Forelimb muscle (tissue), 1 donor: ENCODE measurements at places on chromosomes 2 and 18.
A peak's percentile ranks its signal among the peaks of the same experiment; 100 is the strongest.

DNA sequence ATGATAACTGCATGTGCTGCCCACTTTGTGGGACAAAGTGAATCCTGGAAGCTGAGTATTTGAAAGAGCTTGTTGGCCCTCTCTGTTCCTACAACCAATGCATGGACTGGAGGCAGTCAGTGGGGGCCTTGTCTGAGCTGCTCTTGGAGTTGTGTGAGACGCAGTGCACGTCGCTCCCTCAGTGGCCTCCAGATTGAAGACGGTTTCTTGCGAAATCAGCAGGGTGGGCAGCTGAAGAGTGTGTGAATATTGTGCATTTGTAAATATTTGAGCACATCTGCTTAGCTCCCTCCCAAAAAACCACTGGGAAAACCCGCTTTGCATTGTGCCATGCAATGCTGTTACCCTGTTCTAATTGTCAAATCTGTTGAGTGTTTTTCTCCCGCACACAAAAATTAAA, 782.8 kb downstream of the PLCL1 start:
- DNase-seq = no peak

DNA sequence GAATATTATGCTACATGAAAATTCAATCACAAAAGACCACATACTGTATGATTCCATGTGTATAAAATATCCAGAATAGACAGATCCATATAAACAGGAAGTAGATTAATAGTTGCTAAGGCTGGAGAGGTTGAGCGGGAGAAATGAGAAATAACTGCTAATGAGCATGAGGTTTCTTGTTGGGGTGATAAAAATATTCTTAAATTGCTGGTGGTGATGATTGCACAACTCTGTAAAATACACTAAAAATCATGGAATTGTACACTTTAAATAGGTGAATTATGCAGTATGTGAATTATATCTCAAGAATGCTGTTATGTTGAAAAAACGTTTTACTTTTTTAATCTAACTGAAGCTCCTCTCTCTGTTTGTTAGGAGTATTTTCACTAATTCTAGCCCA, 101.8 kb upstream of the CREB1 start:
- no peak for DNase-seq

- no peak for DNase-seq
These were observed 182.9 kb upstream of the TANK start for GRCh38 chr2:160977376-160977775.

DNA sequence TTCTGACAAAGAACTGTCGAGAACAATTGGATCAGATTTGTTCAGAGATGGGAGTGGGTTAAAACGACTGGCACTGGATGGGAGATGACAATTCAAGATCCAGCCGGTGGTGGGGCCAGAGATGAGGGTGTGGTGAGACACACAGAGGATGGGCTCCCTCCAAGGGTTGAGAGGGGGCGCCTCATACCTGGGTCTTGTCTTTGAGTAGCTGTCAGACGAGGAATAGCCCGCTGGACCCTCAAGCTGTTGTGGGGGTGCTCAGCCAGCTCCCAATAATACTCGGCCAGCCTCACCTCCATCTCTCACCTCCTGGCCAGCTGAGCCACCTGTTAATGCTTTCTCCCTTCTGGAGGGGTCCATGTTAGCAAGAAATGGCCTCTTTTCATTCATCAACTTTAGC, 14.0 kb downstream of the INPP5D start:
- no peak for DNase-seq

- DNase-seq = no peak
These were observed 399.1 kb upstream of the ATP5MC3 start for GRCh38 chr2:175580652-175581051.

GRCh38 chr2:65443509-65444186, 11.2 kb upstream of the SPRED2 start:
- DNase-seq = no peak

- no peak for DNase-seq
These were observed 65.7 kb upstream of the SERPINE2 start for GRCh38 chr2:224104668-224105386.

DNA sequence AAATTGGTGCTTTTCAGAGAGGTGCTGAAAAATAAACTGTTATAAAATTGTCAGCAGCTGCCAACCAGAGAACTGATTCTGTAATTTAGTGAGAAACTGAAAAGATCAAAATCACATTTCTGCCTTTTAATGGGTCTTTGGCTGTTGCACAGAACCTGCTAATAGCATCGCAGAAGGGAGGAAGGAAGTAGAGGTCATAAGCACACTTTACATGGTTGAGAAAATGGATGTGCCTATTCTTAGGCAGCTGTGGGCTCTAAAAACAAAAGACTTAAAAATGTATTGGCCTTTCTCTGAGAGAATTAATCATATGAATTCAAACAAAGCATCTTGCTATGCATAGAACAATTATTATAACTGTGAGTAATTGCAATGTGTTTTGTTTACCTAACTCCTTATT, 1186.9 kb downstream of the DSC3 start:
- DNase-seq = no peak

DNA sequence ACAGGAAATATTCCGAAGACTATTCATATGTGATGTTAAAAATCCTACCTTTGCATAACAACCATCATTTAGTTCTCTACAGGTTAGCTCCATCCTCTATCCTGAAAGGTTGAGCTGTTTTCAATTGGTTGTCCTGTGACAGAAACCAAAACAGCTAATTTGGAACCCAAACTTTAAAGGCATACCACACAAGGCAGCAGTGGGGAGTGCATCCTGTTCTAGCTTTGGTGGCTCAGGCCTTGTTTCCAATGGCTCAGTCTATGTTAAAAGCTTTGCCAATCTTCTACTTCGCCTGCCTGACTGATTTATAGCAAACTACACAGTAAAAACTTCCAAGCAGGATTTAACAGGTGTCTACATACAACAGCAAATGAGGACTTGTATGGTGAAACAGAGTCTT, 3.2 kb downstream of the CD226 start:
- DNase-seq = no peak

GRCh38 chr18:77262643-77263465, 13.2 kb downstream of the GALR1 start:
- no peak for DNase-seq

DNA sequence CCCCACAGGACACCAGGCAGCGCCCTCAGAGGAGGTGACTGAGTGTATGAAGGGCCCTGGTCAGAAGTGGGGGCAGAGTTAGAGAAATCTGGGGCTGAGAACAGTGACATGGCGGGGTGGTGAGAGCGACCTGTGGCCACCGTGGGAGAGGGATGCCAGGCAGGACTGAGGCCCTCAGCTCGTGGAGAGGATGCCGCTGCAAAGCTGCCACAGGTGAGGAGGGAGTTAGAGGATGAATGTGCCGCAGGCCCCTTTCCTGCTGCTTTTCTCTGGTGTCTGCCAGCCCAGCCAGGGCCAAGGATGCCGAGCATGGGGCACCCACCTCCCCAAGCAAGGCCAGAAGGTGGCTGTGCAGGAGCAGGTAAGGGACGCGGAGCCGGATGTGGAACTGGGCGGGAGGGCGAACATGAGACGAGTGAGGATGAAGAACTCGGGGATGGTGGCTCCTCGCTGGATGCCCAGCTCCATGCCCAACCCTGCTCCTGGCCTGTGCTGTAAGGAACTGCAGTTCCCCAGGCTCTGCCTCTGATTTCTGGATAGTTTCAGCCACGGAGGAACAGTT, 269.2 kb upstream of the HDAC4 start:
- no peak for DNase-seq

GRCh38 chr2:238948765-238949641, 101.1 kb downstream of the TWIST2 start:
- no peak for DNase-seq

GRCh38 chr2:1856475-1856874, 112.2 kb upstream of the PXDN start:
- DNase-seq = no peak

GRCh38 chr2:171598713-171599319, 76.5 kb downstream of the CYBRD1 start:
- no peak for DNase-seq

- no peak for DNase-seq
These were observed 9.0 kb upstream of the CREG2 start for GRCh38 chr2:101396316-101396717.

- no peak for DNase-seq
These were observed 248.3 kb downstream of the TTC32 start for GRCh38 chr2:19653509-19653908.

GRCh38 chr2:127404466-127405254, 13.6 kb upstream of the PROC start:
- DNase-seq = no peak

DNA sequence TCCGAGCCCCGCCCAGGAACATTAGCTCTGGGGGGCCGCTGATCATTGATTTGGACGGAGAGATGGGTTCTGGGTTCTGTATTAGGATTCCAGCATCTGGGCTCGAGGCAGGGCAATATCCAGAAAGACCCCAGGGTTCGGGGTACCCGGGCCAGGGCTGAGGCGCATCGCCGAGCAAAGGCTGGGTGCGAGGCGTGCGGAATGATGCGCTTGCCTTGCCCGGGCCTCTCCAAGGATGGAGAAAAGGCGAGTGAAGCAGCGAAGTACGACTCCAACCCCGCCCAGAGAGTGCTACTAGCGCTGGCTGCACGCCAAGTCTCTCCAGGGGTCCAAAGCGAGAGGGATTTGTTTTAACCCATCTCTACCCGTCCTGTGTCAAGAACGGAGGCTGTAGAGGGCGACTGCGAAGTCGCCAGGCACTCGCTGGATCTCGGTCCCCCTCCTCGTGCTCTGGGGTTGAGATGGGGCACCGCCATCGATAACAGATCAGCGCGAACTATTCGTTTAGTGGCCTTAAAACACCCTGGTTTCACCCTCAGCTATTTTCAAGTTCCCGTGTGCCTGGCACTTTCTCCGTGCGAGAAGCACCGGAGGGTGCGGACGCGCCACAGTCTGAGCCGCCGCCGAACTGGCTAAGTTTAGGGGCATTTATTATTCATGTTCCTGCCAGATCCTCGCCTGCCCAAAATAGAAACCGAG, 1.9 kb downstream of the ADCYAP1 start:
- no peak for DNase-seq

DNA sequence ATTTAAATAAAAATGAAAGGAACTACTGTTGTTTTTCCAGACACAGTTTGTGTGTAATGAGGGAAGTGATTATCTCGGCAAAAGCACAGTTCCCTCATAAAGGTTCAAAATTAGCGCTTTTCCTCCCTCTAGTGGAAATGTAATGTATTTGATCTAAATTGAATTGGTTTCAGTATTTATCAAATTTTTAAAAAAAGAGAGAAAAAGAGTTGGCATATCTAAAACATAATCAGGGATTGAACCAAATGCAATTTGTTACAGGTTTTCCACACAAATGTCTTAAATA, 37.5 kb downstream of the CMPK2 start:
- DNase-seq = peak; percentile 63

- DNase-seq = peak; percentile 17
These were observed 576.4 kb upstream of the PIK3C3 start for GRCh38 chr18:41378598-41378997.

GRCh38 chr2:102040229-102040628, 48.5 kb downstream of the IL1R2 start:
- no peak for DNase-seq

- no peak for DNase-seq
These were observed 796 bp downstream of the MYO1B start for GRCh38 chr2:191245869-191246531.

DNA sequence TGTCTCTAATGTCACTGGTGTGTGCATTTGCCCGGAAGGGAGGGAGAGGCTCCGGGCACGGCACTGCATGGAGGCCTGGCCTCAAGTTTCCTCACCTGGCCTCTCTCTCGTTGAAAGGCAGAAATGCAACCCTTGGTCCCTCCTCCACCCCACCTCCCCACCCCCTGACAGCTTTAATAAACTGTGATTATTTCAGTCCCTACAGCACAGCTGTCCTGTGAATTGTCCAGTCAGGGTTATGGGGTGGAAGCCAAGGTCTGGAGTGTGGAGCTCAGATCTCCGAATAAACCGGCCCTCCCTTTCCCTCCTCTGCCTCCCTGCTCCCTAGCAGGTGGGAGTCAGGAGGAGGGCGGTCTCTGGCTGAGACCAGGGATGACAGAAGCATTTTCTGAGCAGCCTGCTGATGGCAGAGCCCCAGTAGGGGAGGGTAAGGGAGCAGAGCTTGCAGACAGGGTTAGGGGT, 199.2 kb upstream of the SMAD2 start:
- peak; percentile 62 for DNase-seq

- DNase-seq = no peak
These were observed 35.2 kb downstream of the SKA1 start for GRCh38 chr18:50410008-50410407.

DNA sequence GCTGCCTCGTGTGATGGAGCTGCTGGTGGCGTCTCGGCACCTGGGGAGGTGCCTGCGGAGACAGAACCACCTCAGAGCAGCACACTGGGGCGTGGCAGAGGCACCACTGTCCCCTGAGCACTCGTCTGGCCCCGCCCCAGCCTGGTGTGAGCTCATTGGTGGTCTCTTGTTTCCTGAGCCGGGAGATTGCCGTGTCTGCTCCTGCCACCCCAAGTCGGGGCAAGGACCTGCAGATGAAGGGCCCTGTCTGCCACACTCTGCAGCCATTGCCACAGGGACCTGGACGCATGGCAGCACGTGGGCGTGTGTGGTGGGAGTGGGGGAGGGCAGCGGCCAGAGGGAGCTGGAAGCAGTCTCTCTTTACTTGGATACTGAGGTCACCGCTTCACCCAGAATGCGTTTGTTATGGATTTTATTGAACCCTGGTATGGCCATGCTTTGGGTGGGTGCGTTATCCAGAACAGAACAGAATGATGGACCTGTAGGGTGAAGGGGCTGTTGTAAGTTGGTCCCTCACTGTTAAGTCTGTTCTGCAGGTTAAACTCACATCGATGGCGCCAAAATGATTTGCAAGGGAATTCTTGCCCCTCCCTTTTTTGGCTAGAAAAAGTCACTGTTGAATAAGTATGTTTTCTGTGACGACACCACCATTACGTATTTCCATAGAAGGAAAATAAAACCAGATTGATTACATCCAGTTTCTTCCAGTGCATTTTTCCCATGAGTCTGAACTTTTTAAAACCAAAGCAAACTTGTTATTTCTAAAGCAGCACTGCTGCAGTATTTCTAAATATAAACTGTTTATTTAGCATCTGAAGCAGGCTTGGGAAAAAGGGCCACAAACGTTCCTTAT, 92.0 kb downstream of the USP40 start:
- DNase-seq = peak; percentile 67

DNA sequence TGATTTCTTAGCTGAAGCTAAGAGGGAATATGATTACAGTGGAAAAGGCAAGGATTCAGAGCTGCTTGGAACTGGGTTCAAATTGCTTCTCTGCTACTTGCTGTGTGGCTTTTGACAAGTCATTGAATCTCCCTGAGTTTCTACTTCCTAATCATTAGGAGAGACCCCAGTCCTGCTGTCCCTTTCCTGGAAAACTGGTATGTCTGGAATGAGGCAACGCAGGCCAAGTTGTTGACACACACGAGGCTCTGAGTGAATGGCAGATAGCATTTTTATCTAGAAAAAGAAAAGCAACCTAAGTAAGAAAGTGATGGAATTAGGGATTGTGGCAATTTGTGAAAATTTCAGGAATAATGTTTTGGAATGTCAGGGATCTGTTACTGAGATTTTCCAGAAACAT, 123.6 kb downstream of the LPIN1 start:
- no peak for DNase-seq

DNA sequence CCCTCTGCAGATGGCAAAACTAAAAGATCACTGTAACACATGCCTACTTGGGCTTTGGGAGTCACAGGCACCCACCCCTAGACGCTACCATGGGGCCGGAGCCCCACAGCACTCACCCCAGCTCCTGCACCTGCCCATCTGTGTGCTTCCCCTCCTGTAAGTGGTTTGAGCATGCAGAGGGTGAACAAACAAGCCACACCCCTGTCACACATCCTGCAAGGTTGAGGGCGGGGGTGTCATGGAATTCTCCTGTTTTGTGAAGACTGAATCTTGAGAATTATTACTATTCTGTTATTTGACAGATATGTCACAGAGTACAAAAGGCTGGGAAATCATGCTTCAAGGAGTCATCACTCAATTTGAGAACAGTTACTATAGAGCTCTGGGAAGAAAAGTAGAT, 60.9 kb downstream of the RFTN2 start:
- DNase-seq = no peak
